ENCODE measurements at places on chromosomes 6 and 20.
A peak's percentile ranks its signal among the peaks of the same experiment; 100 is the strongest.

GRCh38 chr20:62740286-62741141 is 31.9 kb downstream of the NTSR1 start:
- DNase-seq, result peak; percentile 89

DNA sequence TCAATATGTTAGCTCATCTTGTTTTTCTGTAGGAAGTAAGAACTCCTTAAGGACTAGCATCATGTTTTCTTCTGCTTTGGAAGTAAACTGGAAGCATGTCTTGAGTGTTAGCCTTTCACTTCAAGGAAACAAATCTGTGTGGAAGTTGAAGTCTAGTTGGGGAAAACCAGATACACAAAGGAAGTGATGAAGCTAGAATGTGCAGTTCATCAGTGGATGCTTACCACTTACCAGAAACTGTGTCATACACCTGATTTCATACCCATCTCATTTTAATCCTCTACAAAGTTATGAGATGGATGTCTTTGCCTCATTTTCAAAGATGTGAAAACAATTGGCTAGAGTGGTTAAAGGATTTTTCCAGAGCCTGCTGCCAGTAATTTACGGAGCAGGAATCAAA is 75.8 kb downstream of the TMEM170B start:
- DNase-seq, result no peak

DNA sequence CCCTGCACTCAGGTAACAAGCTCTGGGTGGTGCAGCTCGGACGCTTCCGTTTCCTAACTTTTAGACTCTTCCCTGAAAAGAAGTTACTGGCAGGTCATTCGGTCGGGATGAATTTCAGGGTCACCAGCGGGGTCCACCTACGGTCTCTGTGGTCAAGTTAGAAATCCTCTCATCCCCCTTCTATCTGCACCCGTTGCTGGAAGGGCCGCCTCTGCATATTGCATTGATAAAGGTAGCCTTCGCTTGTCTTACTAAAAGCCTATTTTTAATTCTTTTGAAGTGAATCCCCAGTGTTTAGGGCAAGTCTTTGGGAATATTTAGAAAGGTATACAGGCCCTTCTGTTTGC is 47.3 kb downstream of the LRRN4 start:
- no peak for DNase-seq

GRCh38 chr6:8268156-8268555 is 165.8 kb upstream of the EEF1E1 start:
- no peak for DNase-seq

- no peak for DNase-seq
Measured at GRCh38 chr20:4508773-4509172, 212.9 kb upstream of the PRND start.

- no peak for DNase-seq
Measured at GRCh38 chr6:129981598-129981997, 36.8 kb upstream of the L3MBTL3 start.

DNA sequence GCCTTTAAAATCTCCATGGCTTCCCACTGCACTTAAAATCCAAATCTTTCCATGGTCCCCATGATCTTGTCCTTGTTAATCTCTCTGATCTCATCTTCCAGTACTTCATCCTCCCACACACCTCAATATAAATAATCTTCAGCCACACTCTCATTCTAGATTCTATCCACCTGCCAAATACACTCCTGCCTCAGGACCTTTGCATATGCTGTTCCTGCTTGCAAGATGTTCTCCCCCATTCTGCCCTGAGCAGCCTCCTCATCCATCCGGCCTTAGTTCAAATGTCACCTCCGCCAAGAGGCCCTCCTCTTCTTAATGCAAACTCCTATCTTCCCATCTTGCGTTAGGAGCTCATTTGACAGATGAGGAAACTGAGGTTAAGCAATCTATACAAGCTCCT is 77.4 kb downstream of the PREX1 start:
- no peak for DNase-seq

DNA sequence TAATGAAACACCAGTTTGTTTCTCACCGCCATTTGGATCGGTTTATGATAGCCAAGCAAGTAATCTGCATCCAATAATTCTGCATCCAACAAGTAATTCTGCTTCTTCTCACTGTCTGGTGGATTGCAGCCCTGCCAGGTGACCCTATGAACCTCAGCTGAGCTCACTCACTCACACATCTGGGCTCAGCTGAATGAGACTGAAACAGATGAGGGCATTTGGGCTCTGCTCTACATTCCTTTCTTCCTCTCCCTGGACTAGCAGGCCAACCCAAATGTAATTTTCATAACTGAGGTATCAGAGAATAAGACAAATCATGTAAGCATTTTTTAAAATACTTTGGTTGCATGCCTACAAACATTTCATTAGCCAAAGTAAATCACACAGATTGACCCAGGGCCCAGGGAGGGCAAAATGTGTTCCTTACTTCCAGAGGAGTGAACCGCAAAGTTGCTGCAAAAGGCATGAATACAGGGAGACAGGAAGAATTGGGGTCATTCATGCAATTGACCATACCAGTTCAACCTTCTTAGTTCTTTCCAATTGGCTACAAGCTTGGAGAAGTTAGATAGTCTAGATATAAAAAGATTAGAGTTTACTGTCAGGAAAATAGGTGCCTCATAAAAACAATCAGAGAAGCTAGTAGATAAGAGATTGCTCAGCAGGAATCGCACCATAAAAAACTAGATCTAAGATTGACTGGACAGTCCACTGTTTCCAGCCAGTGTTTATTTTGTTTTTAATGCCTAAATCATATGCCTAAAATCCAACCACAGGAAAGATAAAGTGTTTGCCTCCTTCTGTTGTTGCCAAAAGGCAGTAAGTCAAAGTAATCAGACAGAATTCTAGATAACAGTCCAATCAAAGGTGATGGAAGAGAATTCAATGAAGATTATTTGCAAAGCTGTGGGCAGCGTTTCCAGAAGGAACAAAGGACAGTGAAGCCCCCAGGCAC is 43.7 kb downstream of the CBLN4 start:
- no peak for DNase-seq

- DNase-seq, result peak; percentile 3
Measured at GRCh38 chr20:20130399-20130798, 78.1 kb downstream of the CFAP61 start.

GRCh38 chr6:132219901-132220300 is 181.4 kb downstream of the MOXD1 start:
- DNase-seq, result peak; percentile 44

DNA sequence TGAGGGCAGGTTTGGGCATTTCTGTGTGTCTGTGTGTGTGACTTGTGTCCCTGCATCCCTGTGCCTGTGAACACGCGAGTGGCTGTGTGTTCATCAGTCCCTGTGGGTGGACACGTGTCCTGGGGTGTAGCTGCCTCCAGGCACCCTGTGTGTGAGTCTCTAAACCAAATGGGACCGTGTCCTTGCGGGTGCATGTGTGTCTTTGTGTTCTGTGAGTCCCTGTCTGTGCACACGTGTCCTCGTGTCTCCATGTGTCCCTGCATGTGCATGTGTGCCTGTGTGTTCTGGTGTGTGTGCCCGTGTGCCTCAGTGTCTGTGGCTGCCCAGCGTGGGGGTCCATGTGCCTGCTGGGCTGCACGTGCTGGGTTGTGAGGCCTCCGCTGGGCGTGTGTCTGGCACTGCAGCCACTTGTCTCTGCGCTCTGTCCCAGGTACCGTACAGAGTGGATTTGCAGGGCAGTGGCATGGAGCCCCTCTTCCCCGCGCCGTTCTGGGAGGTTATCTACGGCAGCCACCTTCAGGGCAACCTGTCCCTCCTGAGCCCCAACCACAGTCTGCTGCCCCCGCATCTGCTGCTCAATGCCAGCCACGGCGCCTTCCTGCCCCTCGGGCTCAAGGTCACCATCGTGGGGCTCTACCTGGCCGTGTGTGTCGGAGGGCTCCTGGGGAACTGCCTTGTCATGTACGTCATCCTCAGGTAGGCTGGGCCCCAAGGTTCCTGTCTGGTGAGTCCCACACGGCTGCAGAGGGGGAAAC is 8.2 kb upstream of the LKAAEAR1 start:
- DNase-seq, result no peak

DNA sequence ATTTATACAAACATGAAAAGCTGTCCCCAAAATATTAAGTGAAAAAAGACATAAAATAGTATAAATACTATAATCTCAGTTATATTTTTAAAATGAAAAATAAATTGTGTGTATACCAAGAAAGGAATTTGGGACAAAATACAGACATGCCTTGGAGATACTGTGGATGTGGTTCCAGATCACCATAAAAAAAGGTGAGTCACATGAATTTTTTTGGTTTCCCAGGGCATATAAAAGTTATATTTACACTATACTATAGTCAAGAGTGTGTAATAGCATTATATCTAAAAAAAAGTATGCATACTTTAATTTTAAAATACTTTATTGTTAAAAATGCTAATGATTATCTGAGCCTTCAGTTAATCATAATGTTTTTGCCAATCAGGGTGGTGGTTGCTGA is 17.4 kb upstream of the SDHAF4 start:
- DNase-seq, result no peak

GRCh38 chr6:113172531-113172966 is 684.6 kb upstream of the MARCKS start:
- no peak for DNase-seq

- no peak for DNase-seq
Measured at GRCh38 chr6:25927756-25928216, 2.7 kb downstream of the SLC17A2 start.

DNA sequence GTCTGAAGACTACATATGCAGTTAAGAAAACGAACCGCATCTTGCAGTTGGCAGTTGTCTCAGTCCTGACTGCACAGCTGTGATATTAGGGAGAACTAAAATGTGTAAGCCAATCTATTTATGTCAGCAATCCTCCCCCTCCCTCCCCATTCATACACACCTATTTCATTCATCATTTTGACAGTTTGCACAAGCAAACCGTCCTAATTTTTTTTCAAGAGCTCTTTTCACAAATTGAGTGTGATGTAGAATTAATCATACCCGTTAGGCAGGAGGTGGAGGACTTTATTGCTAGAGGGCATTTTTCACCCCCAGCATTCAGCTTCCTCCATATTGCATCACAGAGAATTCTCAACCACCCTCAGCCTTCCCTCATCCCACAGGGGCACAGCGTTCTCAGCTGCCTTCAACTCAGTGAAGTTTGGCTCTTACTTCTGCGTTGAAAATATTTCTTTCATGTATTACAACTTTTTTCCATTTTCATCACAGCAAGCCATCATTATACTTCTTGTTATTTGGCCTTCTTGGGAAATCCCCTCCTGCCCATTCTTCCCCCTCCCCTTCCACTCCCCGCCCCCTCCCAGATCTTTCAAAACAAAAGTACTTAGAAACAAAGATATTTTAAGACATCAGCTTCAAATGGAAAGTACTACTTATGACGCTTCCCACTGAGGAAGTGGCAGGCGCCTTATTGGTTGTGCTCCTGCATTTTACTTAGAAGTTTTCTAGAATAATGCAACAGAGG is 37.5 kb downstream of the NOX3 start:
- DNase-seq, result peak; percentile 61

DNA sequence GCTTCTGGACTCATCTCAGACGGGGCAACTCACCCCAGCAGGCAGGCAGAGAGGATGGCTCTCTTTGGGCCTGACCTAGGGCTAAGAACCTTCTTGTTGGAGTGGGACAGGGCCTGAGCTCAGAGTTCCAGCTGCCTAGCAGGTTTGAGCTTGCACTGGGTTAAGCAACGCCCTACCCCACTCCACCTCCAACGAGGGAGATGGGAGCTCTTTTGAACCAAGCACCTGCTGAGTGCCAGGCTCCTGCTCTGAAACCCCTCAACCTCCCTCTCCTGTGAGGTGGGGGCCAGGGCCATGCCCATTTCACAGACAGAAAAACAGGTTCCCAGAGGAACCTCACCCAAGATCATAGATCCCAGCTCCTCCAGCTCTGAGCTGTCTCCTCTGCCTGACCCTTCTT is 54.3 kb downstream of the SNAI1 start:
- DNase-seq, result no peak

GRCh38 chr6:148173548-148173947 is 169.1 kb upstream of the SASH1 start:
- DNase-seq, result no peak

- no peak for DNase-seq
Measured at GRCh38 chr6:126537061-126537816, 197.3 kb downstream of the CENPW start.

- DNase-seq, result no peak
Measured at GRCh38 chr6:135546680-135547418, 49.3 kb upstream of the AHI1 start.

DNA sequence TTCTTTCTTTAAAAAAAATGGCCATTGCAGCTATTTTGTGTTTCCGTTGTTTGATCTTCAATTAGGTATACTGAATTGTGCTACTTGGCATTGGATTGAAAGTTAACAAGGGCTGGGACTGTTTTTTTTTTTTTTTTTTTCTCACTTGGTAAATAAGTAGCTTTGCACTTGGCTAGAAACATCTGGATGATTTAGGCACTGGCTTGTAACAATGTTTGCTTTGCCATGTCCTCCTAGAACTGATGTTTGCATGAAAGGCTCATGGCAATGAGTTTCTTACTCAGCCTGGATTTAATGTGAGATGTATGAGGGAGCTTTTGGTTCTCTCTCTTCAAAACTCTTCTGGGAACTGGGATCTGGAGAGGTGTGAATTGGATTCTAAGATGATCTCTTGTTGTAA is 414.1 kb downstream of the CDH26 start:
- no peak for DNase-seq

DNA sequence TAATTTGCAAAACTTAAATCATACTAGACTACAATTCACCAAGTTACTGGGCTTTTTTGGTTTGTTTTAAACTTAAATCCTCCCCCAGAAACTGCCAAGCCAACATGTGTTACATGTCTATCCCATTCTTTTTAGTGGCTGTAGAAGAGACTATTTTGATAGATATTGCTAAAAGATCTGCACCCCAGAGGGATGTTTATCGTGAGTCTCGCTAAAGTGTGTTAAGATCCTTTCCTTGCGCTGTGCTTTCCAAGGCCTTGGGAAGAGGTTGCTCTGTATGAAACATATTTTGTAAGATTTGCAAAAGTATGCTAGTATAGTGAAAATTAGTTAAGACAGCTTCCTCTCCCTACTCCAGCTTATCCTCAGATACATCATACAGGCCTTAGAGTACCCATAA is 63.0 kb downstream of the GPX5 start:
- DNase-seq, result no peak

DNA sequence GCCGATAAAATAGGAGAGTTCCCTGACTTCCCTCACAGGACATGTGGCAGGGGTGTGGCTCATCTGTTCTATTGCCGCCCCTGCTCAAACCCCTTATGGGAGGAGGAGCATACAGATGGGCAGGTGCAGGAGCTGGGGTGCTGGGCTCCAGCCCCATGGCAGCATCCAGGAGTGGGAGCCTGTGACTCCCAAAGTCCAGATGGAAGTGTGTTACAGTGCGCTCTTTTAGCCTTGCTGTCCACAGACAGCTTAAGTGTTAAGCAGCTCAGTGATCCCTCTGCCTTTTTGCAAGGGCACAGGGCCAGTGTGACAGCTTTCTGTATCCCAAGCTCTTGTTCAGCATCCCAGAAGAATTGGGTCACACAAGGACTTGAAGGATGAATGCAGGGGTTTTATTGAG is 212.3 kb upstream of the MYLIP start:
- DNase-seq, result no peak

- DNase-seq, result no peak
Measured at GRCh38 chr6:100892693-100893092, 11.6 kb upstream of the ASCC3 start.

GRCh38 chr6:34223956-34224940 is 12.4 kb upstream of the HMGA1 start:
- DNase-seq, result peak; percentile 90
